CD4-positive, alpha-beta memory T cell (primary cell): ENCODE measurements at places on chromosomes 6 and 20.

DNA sequence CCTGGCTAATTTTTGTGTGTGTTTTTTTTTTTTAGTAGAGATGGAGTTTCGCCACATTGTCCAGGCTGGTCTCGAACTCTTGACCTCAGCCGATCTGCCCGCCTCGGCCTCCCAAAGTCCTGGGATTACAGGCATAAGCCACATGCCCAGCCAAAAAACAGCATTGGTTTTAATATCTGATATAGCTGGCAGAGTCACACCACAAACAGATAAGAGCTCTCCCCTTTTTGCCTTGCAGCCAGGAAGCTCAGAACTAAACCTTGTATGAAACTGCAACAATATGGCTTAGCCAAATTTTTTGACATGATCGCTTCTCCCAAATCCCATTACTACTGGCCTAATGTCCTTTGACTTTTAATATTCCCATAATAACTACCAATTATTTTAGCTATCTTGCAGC, 4.9 kb downstream of the ACOT8 start:
- DNase-seq, result no peak

DNA sequence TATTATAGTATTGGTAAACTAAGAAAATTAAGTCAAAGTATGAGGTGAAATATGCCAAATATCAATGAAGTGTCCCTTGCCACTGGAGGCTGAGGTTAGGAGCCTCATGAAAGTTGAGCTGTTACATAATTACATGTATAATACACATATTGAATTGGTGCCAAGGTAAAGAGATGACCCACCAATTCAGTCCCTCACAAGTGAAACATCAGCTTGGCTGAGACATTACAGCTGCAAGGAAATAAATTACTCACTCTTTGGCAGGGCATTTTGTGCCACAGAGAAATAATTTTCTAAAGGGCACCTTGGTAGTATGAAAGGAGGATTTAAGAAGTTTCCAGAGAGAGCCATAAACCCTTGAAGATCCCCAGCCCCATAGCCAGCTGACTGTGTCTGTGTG, 127.4 kb downstream of the ADGRG6 start:
- DNase-seq, result no peak

GRCh38 chr6:52435345-52435744, 15.2 kb downstream of the EFHC1 start:
- no peak for DNase-seq

GRCh38 chr6:26032340-26033084, 54.7 kb upstream of the HFE start:
- DNase-seq, result peak; percentile 39

DNA sequence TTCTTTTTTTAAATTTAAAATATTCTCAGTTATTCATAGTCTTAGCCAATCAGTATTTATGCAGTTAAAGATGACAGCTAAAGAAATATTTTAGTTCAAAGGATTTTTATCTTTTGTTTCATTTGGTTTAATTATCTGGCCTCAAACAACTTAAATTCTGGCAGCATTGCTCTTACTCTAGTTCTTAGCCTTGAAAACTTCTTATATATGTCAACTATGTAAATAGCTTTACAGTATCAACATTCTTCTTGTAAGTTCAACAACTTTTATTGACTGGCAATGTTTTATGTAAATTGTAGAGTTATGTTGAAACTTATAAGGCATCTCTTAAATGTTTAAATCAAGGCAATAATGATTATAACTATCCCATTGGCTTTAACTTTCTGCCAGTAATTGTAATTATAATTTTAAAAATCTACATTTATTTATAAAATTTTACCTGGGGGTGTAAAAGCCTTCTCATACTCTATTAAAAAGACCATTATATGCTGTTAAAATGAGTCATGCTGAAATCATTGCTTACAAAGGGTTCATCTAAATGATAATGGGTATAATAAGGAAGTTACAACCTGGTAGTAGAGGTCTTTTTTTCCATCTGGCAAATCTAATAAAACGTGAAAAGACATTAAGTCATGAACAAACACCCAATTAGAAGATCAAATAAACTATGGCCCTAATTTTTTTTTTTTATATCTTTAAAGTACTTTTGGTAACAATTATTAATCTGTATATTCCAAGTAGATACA, 45.8 kb upstream of the FAM184A start:
- no peak for DNase-seq

DNA sequence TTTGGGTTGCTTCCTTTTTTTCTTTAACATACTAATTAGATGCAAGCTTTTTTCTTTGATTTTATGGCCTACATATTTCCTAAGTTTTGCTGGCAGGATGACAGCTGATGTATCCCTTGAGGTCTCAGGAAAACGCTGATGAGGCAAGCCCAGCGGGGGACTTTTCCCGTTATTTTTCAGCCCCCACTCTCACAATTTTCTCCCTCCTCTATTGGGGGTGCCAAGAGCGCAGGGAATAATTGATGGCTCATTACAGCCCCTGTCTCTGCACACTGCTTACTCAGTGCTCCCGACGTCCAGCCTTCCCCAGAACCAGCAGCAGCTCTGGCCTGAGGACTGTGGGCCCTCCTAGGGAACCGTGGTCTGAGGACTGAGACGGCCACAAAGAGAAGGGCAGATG, 38.6 kb upstream of the VSTM2L start:
- DNase-seq, result no peak

- DNase-seq, result no peak
Measured at GRCh38 chr6:149270616-149271015, 46.9 kb upstream of the TAB2 start.

DNA sequence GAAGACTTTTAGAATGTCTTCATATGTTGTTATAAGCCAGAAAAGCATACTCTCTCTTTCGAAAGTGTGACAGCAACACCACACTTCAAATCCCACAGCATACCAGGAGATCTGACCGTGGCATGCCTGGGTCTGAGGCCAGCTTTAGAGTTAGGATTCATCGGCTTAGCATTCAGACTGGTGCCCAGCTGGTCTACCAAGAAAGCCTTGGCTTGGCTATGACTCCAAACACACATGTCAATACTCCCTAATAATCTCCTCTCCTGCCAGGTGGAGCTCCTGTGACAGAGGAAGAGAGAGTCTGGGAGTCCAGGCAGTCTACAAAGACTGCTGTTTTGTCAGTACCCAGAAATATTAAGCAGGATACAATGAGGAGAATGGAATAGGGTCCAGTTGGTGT, 77.1 kb upstream of the MAN1A1 start:
- DNase-seq, result no peak

DNA sequence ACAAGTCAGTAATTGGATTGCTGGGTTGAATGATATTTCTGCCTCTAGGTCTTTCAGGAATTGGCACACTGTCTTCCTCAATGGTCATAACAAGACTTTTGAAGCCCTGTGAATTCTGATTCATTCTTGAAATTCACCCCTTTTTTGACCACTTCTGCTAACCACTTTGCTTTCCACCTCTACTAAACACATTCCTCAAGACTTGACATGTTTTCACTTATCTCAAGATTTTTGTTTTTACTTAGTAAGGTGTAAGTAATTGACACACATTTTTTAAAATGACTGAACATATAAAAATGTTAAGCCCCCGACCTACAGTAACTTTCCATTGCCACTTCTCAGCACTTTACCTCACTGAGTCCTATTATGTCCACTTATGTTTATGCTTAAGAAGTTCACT, 239.1 kb downstream of the GRM1 start:
- no peak for DNase-seq

DNA sequence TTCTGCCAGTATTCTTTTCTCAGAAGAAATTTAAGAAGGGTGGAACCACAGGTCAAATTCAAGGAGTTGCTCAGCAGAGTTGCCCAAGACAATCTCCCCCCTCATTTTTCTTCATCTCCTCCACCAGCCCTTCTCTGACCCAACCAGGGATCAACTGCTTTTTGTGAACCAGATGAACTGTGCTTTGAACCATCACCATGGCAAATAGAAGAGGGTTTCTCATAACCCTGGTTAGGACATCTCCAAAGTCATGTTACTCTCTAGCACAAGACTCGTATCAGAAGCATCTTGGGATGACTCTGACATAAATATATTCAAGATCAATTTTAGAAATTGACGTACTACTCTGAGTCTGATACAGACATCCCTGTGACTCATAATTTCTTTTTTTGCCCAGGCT, 130.7 kb downstream of the ALDH8A1 start:
- no peak for DNase-seq

DNA sequence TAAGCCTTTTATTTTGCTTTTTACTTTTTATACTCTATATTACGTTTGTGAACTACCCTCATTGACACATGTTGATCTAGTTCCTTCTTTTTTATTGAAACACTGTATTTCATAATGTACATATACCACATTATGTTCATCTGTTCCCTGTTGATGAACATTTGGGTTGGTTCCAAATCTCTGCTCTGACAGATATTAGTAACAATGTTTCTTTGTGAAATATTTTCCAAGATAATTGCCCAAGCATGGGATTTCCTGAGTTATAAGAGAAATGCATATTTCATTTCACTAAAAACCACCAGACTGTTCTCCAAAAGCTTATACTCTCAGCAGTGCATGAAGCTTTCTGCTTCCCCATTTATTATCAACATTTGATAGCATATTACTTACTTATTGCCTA, 44.2 kb upstream of the TNFRSF21 start:
- no peak for DNase-seq

DNA sequence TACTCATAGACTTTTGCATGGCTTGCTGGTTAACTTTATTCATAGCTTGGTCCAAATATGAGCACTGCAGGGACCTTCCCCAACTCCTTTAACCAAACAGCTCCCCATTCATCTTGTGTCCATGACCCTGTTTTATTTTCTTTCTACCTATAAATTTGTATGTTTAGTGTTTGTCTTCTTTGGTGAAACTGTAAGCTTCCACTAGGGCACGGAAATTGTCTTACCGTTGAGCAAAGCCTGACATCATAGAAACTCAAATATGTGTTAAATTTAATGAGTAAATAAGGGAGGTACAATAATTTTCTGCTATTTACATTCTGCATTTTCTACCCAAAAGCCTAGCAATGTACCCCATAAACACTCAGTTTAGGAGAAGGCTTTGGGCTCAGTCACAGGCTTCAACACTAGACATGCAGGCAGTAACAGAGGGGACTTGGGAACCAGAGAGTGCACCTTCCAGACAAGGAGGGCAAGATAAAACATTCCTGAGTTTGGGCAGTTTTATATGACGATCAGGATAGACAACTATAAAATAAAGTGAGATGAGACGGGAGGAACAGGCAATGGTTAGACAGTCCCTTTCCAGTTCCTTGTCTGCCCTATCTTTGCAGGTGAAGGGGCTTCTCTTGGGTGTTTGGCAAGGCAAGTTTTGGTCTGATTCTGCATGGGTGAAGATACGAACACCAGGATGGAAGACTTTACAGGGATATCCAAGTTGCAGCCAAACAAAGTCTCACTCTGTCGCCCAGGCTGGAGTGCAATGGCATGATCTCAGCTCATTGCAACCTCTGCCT, 46.2 kb upstream of the ZNF217 start:
- no peak for DNase-seq

GRCh38 chr6:518218-518617, 126.7 kb downstream of the IRF4 start:
- no peak for DNase-seq
